ENCODE measurements at places on chromosomes 1 and 21.

GRCh38 chr1:59139396-59139795, 157.5 kb upstream of the FGGY start:
- DNase-seq, result no peak

DNA sequence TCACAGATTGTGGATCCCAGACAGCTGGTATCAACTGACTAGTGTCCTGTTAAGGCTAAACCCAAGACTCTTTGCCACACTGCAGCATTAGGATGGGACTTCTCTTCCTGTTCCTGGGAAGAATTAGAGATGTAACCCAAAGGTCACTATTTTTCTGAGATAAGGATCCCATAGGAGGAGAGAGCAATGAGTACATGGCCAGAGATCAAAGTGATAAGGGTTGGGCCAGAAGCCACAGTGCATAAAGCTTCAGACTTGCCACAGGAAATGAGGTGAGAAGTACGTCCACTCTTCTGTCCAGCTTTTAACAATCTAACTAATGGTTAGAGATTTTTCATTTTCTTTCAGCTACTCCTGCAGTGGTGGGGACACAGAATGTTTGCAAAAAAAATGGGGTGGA, at the start of gene HSD3B1:
Gene HSD3B1 (plus strand): TSS at position 270 of the 400 bp plus-strand sequence. CDS start 267 bp downstream, outside the sequence.
- no peak for DNase-seq

- DNase-seq, result no peak
Measured at GRCh38 chr1:8025671-8026144, 401 bp downstream of the ERRFI1 start.

DNA sequence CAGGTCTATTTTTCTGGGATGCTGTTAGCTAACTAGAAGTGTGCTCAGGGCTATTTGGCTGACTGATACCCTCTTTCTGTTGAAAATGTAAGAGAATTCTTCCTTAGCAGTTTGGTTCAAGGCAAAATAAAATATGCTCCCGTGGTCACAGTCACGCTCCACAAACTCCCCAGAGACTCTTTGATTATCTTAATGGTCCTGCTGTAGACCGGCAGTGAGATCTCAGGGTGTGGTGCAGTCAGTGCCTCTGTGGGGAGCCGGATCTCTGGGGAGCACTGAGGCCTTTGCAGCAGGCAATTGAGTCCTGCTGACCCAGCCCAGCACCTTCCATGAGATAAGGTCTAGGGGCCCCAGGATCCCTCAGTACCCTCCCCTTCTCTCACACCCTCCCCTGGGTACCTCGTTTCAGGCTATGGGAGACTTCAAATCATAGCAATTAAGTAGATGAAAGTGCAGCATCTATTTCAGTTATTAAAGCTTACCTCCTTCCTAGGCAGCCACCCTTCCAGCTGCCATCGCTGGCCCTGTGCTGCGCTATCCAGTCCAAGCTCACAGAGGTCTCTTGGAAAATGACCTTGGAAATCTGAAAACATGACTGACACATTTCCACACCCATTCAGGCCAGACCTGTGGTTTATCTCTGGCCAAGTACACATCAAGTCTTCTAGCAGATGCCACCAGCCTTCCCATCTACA, 98.1 kb downstream of the SEC16B start:
- no peak for DNase-seq

GRCh38 chr1:74470251-74470650, 42.2 kb downstream of the LRRC53 start:
- no peak for DNase-seq
